CD4-positive, alpha-beta memory T cell (primary cell): ENCODE measurements at places on chromosomes 2 and 18. TPM values are rescaled to one million over a fixed set of nuclear protein-coding genes. Genes with fewer than 3 reads are reported as not detected.

- DNase-seq, result no peak
- no peaks in the 10 kb centered on the region for H3K36me3 ChIP-seq
- H3K4me1 ChIP-seq, result no peaks in the 10 kb centered on the region
- no peak overlapping the region for H3K27ac ChIP-seq
- H3K27me3 ChIP-seq, result no peaks in the 10 kb centered on the region
These were observed 321.5 kb downstream of the RND3 start for GRCh38 chr2:150165988-150166312.

The IL36G gene
- not detected for total RNA-seq

DNA sequence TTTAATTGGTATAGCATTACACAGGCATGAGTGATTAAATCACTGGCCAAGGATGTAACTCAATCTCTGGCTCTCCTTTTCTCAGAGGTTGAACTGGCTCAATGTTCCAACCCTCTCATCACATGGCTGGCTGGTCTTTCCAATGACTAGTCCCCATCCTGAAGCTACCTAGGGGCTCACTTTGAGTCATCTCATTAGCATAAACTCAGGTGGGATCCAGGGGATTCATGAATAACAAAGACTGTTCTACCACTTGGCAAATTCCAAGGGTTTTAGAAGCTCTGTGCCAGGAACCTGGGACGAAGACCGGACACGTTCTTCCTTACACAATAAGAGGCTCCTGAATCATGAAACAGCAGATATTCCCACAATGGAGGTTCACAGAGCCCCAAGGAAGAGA, 145.0 kb upstream of the SPATS2L start:
- H3K27me3 ChIP-seq, result no peaks in the 10 kb centered on the region
- no peak overlapping the region for H3K27ac ChIP-seq
- H3K36me3 ChIP-seq, result no peaks in the 10 kb centered on the region
- H3K4me3 ChIP-seq, result no peak overlapping the region
- DNase-seq, result no peak
- H3K4me1 ChIP-seq, result no peaks in the 10 kb centered on the region

The CACNB4 gene
- 0.64 TPM for total RNA-seq

GRCh38 chr2:70897203-70897976, 38.3 kb upstream of the ATP6V1B1 start:
- no peak overlapping the region for H3K27ac ChIP-seq
- H3K27me3 ChIP-seq, result peaks cover 20% of the 10 kb centered on the region
- DNase-seq, result no peak
- peaks cover 15% of the 10 kb centered on the region for H3K4me1 ChIP-seq
- H3K36me3 ChIP-seq, result no peaks in the 10 kb centered on the region

The CD207 gene
- not detected for total RNA-seq

The RAPGEF4 gene
- total RNA-seq, result not detected

The CFC1 gene
- not detected for total RNA-seq

DNA sequence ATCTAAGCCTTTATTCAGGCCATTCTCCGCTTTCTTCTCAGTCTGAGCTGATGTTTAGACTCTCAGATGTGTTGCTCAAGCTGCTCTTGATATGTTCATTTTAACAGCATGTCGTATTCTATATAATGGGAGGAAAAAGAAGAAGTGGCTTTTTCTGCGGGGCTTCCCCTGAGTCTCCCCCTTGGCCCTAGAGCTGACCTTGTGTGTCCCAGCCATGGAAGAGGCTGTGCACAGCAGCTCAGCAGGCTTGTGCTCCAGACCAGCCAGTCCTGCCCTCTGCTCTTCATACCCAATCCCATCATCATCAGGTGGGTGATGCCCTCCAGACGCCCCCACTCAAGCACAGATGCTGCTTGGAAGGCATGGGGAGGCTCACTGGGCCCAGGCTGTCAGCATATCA, 155.1 kb upstream of the CELF4 start:
- DNase-seq, result no peak
- no peaks in the 10 kb centered on the region for H3K36me3 ChIP-seq
- H3K4me3 ChIP-seq, result no peak overlapping the region
- no peaks in the 10 kb centered on the region for H3K4me1 ChIP-seq

The CCDC138 gene
- 4.2 TPM for total RNA-seq

DNA sequence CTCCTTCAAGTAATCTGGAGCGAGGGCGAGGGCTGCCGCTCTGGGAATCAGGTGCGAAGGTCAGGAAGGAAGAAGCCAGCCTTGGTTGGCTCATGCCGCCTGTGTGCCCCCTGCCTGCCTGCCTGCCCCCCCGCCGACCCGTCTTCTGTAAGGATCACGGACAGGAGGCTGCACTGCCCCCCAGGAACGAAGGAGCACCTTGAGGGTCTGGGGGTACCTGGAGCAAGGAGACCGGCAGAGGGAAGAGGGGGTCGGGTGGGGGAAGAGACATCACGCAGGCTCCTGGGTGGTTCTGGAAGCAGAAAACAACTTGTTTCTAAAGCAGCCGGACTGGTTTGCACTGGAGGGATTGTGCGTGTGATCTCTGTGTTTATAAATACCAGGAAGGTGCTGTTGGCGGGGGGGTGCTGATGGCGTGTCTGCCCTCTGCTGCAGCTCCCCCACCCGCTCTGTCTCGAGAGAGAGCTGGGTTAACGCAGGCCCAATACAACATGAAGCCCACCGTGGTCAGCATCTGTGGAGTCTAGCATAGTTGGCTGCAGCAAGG, 1.7 kb downstream of the FOSL2 start:
- peak overlapping the region; percentile 89 for H3K27ac ChIP-seq
- H3K4me3 ChIP-seq, result peak overlapping the region; percentile 79
- H3K4me1 ChIP-seq, result peaks cover 43% of the 10 kb centered on the region
- H3K27me3 ChIP-seq, result no peaks in the 10 kb centered on the region
- no peaks in the 10 kb centered on the region for H3K36me3 ChIP-seq
